NK-92 treated with Interleukin-12 subunit alpha and Interleukin-12 subunit beta, amount 100 ng/mL, for 24 hours (cell line): ENCODE measurements at places on chromosomes 3 and 15.

DNA sequence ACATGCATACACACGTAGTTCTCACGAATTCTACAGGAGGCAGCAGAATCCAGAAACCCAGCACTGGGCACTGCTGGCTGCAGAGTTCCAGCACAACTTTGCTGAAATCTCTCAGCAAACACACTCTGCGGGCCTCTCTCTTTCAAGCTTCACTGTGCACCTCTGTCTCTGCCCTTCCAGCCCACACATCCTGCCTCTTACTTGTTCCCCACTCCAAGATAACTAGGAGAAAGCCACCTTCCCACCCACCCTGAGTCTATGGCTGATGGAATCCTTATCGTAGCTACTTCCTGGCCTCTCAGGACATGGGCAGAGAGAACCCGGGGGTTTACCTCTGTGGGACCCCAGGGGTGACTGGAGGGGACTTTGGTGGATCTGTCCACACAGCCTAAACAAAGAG, 11.9 kb downstream of the ANP32A start:
- DNase-seq: no peak

DNA sequence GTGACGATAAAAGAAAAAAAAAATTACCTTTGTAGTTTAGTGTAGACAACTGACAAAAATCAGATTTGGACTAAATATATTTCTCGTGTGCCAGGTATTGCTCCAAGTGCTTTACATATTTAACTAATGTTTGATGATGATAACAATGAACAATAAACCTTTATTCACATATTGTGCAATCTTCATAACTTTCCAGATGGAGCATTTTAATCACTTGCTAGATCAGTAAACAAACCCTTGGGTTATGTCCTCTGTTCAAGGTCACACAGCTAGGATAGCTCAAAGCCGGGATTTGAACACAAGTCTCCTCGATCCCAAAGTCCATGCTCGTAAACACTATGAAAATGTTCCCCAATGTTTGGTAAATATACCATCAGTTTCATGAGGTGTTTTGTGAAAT, 14.5 kb downstream of the NCEH1 start:
- DNase-seq: no peak

- no peak for DNase-seq
These were observed 37.8 kb upstream of the GRIP2 start for GRCh38 chr3:14577897-14578296.

GRCh38 chr15:99455789-99456160, 110.0 kb upstream of the MEF2A start:
- no peak for DNase-seq

DNA sequence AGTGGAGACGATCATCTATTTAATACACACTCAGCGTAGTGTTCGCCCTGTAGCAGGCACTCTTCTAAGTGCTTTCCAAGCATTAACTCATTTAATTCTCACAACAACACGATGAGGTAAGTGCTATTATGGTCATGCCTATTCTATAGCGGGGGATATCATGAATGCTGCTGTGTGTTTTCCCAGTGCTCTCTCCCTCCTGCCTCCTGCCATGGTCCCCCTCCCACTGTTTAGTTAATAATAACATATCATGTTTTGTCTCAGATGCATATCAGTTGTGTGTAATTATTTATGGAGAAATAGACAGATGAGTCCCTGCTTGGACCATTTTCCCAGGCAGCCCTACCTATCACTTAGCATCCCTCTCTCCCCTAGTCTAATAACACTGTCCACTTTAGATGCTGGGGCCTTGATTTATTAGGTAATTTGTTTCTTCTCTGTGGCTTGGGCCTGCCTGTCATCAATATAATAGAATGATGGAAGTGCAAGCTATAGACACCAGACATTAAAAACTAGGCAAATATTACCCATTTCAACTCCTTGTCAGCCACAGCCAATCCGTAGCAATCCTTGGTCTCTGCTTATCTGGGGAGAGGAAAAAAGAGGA, 122.9 kb upstream of the TLE3 start:
- no peak for DNase-seq

GRCh38 chr3:153160451-153161137, 1.4 kb upstream of the RAP2B start:
- peak; percentile 77 for DNase-seq

GRCh38 chr3:187011915-187012314, 81.6 kb downstream of the ST6GAL1 start:
- no peak for DNase-seq
